Cardiac ventricle fibroblast (primary cell): ENCODE measurements at places on chromosomes 13 and 19. TPM values are rescaled to one million over a fixed set of nuclear protein-coding genes. Genes with fewer than 3 reads are reported as not detected.

Gene PINLYP
- total RNA-seq = 1.4 and 1.9 TPM in 2 replicates

Gene PEAK3
- total RNA-seq = not detected in 2 replicates

Gene LINGO3
- total RNA-seq = not detected in 2 replicates

Gene CAMSAP3
- not detected in 2 replicates for total RNA-seq

Gene MYO1F
- total RNA-seq = 0.29 and 0.31 TPM in 2 replicates

Gene CLDN10
- not detected in 2 replicates for total RNA-seq

Gene LIPE
- total RNA-seq = 3.8 and 3.9 TPM in 2 replicates

Gene COL5A3
- total RNA-seq = 52.1 and 58.2 TPM in 2 replicates

Gene PDX1
- total RNA-seq = not detected in 2 replicates

Gene PSG11
- total RNA-seq = not detected in 2 replicates

Gene CFAP97D2
- not detected in 2 replicates for total RNA-seq

Gene GAPDHS
- not detected in 2 replicates for total RNA-seq

Gene FCAR
- total RNA-seq = not detected in 2 replicates

Gene ZNF878
- 0.05 TPM in 1 of 2 replicates, not detected in the other for total RNA-seq

Gene DLL3
- 0.50 and 0.68 TPM in 2 replicates for total RNA-seq

Gene SOHLH2
- 0.68 and 1.4 TPM in 2 replicates for total RNA-seq

Gene TGDS
- total RNA-seq = 10.5 and 10.9 TPM in 2 replicates

Gene GJB6
- not detected in 2 replicates for total RNA-seq

Gene CDC42EP5
- total RNA-seq = 75.9 and 77.8 TPM in 2 replicates

Gene MUC16
- not detected in 2 replicates for total RNA-seq
